ENCODE measurements at places on chromosomes 12 and 14.

GRCh38 chr14:105605464-105606304 lies 79.3 kb downstream of the TMEM121 start:
- DNase-seq = no peak

- peak; percentile 77 for DNase-seq
Observed at GRCh38 chr12:117968826-117969659, at the start of gene KSR2. Gene KSR2, minus strand, starts transcription at chr12:117968990. Its CDS starts 735 bp downstream, at chr12:117968255.

- no peak for DNase-seq
Observed at GRCh38 chr12:130300737-130301535, 36.8 kb upstream of the PIWIL1 start.

GRCh38 chr14:96693987-96694386 lies 103.2 kb upstream of the VRK1 start:
- DNase-seq = no peak

- DNase-seq = no peak
Observed at GRCh38 chr14:102318781-102319276, 717 bp upstream of the ZNF839 start.

- no peak for DNase-seq
Observed at GRCh38 chr14:21840765-21841164, 167.1 kb upstream of the OR4E1 start.

- no peak for DNase-seq
Observed at GRCh38 chr12:76241371-76241770, 106.8 kb downstream of the BBS10 start.

DNA sequence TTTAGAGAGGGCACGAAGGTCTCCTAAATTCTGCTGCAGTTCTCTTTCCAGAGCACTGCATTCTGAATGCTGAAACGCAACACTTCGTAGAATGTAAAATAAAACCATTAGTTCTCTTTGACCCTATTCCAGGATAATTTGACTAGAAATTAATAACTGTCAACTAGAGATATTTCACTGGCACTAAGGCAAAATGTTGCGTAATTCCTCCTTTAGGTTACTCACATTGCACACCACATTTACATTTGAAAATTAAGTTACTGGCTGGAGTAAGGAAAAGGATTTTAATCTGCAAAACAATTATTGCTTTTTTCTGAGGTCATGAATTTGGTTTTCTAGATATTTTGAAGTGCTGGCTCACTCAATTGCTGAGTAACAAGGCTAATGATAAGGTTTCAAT lies 58.0 kb upstream of the TRHDE start:
- no peak for DNase-seq

- no peak for DNase-seq
Observed at GRCh38 chr12:116821291-116821690, 60.0 kb downstream of the HRK start.

GRCh38 chr12:65653946-65654629 lies 170.2 kb upstream of the HMGA2 start:
- no peak for DNase-seq

GRCh38 chr12:113758165-113758924 lies 207.8 kb downstream of the RBM19 start:
- no peak for DNase-seq

DNA sequence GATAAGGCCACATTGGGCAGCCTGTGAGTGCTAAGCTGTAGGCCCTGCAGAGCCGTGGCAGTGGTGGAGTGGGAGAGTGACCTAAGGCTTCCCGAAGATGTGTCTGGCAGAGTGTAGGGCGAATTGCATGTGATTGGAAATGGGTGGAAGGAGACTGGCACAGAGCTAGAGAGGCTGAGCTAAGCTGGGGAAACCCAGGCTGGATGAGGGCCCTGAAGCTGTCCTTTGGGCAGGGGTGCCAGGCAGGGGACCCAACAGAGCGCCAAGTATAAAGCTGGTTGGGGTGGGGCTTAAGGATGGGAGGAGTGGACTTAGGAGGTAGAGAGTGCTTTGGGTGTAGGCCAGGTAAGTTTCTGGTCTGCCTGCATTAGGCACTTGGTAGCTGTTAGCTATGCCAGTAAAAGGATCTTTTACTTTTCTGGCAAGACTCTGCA lies 47.9 kb downstream of the WDR20 start:
- no peak for DNase-seq

DNA sequence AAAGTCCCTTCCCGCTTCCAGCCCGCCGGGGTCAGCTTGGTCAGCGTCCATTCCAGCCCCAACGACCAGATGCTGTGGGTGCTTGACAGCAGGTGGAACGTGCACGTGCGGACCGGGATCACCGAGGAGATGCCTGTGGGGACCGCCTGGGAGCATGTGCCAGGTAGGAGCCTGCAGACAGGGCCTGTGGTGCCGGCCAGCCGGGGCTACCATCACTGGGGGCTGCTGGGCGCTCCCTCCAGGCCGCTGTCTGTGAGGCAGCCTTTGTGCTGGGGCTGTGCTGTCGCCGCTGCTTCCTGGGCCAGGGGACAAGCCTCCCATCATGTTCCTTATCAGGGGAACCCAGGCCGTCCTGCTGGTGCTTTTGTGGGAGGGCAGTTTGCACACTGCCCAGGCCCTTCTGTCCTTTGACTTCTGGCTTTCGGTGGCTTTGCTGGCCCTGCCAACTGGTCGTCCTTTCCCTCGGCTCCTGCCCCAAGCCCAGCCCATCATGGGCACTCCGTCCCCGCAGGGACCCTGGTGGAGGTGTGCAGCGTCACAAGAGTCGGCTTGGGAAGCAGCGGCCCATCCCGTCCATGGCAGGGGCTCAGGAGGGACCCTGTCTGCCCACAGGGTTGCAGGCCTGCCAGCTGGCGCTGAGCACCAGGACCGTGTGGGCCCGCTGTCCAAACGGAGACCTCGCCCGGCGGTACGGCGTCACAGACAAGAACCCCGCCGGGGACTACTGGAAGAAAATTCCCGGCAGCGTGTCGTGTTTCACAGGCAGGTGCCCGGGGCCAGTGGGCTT lies 12.4 kb downstream of the ANKRD9 start:
- no peak for DNase-seq

All from putamen (tissue), 1 donor.